ENCODE measurements at places on chromosomes 6 and 20.

DNA sequence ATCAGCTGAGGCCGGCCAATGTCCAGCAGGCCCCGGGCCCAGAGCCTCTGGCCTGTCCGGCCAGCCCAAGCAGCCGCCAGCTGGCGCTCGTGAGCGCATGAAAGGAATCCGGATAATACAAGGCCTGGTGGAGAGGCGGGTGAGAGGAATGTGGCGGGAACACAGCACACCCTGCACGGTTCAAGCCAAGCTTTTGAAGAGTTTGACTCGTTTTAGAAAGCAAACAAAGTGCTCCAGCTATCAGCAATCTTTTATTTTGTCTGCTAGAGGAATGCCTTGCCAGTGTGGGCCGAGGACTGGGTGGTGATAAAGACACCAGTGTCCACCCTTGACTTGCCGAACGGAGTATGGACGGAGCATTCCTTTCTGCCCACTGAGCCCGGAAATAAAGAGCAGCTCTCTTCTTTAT lies 9.3 kb upstream of the NEDD9 start:
- no peak for DNase-seq

GRCh38 chr6:137571854-137572253 lies 77.7 kb upstream of the OLIG3 start:
- peak; percentile 78 for DNase-seq

GRCh38 chr6:142213402-142213801 lies 66.3 kb downstream of the VTA1 start:
- no peak for DNase-seq

- DNase-seq = no peak
Observed at GRCh38 chr20:22763257-22763906, 179.0 kb upstream of the FOXA2 start.

- peak; percentile 65 for DNase-seq
Observed at GRCh38 chr20:37615340-37616109, 78.3 kb upstream of the CTNNBL1 start.

DNA sequence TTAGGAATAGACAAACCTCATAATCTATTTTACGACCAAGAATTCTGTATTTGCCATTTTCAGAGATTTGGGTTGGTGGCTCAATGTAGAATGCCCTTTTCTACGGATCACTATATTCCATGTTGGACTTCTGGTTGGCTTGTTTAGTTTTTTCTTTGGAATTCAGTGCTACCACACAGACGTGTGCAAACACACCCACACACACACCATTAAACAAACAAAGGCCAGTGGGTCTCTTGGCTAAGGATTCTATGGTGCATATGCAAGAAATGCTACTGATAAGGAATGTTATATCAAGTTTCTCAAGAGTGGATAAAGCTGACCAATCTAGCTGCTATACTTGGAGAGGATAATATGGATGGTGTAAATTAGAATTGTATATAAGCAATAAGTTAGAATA lies 8.0 kb downstream of the ABT1 start:
- DNase-seq = no peak

DNA sequence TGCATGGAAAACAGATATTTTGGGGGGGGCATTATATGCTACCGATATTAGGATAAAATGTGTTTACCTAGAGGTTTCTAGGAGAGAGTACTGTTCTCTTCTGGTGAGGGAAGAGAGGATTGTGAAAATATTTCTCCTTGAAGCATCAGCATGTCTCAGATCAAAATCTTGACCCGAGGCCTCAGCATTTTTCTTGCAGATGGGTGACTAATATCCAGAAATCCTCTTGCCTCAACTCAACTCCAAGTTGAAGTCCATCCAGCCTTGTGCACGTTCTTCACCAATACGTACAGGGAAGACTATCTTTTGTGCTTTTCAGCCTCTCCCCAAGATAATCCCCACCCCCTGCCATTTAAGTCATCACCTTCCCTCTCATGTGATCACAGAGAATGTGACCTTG lies 59.5 kb downstream of the PRND start:
- no peak for DNase-seq

DNA sequence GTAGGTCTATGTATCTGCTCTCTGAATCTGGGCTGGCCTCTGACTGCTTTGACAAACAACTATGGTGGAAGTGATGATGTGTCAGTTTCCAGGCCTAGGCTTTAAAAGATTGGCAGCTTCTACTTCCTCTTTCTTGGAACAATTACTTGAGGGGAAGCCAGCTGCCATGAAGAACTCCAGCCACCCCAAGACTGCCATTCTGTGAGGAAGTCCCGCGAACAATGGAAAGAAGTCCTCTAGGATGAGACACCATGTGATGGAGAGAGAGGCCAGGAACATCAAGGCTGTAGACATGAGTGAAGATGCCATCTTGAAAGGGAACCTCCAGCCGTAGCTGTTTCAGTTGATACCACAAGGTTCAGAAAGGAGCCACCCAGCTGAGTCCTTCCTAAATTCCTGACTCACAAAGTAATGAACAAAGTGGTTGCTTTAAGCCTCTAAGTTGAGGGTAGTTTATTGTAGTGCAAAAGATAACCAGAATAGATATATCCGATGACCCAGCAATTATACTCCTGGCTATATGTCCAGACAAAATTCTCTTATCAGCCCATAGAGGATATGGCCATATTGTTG lies 15.3 kb upstream of the TCF15 start:
- no peak for DNase-seq

DNA sequence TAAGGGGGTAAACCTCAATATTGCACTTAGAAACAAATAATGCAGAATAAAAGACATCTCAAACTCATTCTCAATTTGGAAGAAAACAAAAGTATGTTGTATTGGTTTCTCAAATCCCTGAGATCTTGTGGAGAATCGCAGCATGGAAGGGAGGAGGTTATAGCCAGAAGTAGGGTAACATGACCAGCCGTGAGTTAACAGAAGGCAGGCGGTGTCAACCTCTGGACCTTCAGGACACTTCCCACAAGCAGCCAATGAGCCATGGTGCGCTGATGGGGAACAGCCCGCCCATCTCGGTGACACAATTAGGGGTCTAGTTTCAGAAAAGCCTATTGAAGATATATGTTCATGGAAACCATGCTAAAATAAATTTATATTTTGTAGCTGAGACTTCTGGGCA lies 98.4 kb downstream of the ALDH8A1 start:
- no peak for DNase-seq

DNA sequence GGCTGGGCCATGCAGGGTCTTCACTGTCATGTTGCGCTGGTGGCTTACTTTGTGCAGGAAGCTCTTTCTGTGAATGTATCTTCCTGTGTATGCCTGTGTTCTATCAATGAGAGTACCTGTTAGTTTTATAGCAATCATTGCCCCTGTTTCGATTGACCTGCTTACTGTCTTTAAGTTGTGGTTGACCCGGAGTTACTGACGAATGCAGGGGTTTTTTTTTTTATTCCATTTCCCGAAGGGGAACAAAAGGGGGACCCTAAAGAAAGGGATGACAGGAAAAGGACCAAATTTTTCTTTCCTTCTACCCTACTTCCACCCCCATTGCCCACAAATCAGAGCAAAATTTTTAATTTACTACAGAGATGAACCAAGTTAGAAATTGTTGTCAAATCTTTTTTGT lies at the start of gene IL17F:
Gene IL17F, minus strand, starts transcription at position 101 of the 400 bp plus-strand sequence. Its CDS starts 71 bp downstream, at position 30.
- no peak for DNase-seq

DNA sequence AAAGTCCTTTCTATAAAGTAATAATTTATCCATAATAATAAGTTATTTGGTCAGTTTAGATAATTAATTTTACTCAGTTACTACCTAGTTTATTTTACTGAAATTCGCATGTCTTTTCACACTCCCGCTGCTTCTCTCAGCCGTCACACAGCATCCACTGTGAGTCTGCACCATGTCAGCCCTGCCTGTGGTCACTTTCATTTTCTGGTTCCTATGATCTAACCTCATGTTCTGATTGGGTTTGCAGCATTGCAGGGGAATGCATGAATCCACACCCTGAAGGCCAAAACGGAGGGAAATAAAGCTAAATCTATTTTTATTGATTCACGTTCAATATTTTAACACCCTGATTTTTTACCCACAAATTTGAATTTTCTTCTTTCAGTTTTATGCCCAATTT lies 47.4 kb downstream of the PDE10A start:
- no peak for DNase-seq

GRCh38 chr6:34912715-34913464 lies 23.8 kb downstream of the ANKS1A start:
- DNase-seq = no peak

- no peak for DNase-seq
Observed at GRCh38 chr6:7311917-7312615, 933 bp downstream of the SSR1 start.

DNA sequence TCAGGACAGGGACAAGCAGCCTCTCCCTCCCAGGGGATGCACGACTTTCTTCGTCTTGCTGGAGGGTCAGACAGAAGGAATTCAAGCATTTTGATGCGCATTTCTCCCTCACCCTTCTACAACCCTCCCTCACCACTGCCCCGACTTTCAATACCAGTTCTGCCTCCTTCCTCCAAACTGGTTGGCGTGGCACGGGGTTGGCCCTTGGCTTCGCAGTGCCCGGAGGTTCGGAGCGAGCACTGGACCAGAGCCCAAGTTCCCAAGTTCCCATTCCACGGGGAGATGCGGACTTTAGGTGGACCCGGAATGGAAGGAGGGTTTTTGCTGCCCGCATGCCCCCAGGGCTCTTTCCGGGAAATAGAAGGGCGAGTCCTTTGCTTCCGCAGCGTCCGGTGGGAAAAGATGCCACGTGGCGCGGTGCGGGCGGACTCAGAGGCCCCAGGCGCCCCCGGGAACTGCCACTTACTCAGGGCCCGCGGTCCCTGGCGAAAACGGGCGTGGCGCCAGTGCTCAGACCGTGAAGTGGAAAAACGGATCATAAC lies 8.0 kb upstream of the LAMP5 start:
- no peak for DNase-seq

- no peak for DNase-seq
Observed at GRCh38 chr20:14860410-14860814, 523.0 kb upstream of the FLRT3 start.

DNA sequence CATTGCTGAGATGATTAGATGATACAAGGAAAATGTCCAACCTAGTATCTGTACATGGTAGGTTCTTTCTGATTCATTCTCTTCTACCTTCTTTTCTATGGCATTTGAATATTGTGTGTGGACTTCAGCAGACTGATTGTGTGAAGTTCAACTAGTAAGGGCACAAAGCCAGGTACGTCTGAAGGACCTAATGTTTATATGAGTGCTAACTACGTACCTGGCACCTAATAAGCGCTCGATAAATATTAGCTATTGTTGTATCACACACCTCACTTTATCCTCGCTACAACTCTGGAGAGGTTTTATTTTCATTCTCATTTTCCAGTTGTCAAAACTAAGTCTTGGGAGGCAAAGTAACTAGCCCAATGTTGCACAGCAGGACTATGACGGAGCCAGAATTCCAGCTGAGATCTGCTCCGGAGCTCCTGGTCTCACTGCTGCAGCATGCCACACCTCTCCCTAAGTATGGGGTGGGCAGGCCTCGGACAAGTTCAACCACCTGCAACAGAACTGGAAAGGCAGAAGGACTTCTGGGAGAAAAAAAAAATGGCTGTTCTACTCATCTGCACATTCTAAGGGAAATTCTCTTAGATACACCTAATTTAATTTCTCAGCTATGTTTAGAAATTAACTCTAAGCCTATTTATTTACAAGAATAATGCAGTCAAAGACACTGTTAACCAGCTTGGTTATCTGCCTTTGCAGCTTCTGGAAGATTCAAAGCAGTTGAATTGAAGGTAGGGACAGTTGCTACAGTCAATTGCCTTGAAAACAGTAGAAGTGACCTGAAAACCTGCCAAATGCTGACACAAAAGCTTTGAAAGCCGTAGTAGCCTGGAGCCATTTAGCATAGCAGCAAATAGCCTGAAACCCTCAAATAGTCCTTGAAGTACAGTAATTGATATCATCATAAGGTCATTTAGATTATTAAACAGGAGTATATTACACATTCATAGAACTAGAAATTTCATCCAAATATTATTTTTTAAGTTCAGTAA lies 165.0 kb downstream of the PDE7B start:
- DNase-seq = no peak

DNA sequence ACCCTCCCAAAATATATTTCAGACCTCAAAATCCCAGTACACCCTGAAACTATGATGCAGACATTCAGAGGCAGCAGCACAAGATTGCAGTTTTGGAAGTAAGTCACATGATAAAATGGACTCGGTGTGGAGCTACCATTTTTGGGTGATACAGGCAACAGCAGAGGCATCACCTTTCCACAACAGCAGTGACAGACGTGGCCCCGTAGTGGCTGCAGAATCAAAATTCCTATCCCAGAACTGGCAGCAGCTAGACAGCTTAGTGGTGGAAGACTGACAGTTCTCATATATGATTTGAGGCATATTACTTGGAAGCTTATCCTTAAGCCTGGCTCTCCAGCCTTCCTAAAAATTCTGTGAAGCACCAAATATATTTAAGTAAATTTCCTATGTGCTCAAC lies 19.9 kb downstream of the PLN start:
- no peak for DNase-seq

DNA sequence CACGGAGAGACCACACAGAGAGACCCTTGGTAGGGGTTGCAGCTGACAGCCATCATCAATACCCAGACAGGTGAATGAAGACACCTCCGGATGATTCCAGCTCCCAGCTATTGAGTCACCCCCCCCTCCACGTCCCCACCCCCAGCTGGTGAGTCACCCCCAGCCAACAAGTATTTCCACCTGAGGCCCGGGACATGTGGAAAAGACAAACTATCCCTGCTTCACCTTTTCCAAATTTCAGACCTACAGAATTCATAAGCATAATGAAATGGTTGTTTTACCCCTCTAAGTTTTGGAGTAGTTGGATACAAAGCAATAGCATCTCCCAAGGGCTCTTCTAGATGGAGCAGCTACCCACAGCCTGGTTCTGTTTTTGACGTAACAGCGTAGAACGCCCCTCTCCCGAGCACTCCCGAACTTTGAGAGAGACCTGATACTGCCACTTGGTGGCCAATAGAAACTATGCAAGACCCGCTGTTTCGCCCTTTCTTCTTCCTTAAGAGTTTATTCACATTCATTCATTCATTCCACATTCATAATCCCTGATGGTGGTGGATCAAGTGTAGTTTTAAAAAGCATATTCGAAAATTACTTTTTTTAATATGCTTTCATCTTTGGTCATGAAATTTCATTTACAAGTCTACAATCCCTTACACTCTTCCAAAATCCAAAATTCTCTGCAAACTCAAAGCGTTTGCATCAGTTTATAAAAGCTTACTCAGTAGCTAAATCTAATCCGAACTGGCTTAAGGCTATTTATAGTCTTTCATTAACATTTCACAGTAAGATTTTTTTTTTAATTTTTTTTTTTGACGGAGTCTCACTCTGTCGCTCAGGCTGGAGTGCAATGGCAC lies 15.1 kb upstream of the PPP1R16B start:
- DNase-seq = no peak
